Stimulated activated CD4-positive, alpha-beta T cell treated with anti-CD3 and anti-CD28 coated beads, Interleukin-15, amount 100 ng/mL, for 1 hour (primary cell): ENCODE measurements at places on chromosomes 2 and 18.
A peak's percentile ranks its signal among the peaks of the same experiment; 100 is the strongest.

GRCh38 chr2:8566774-8567468, 114.9 kb upstream of the ID2 start:
- no peak for DNase-seq

DNA sequence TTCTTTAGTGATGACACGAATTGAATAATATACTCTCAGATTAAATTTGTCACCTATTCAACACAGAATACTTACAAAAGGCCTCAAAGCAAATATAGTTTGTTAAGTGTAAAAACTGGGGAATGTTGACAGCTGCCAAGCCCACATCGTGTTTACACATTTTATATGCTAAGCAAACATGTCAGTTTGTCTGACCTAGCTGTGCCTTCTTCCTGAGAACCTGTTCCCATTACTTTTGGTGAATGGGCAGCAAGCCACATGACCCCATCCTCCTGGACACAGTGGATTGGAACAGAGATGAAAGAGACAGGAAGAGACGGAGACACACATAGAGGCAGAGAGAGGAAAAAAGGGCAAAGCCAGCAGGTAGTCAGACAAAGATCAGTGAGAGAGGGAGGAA, 22.9 kb upstream of the CUL3 start:
- no peak for DNase-seq

DNA sequence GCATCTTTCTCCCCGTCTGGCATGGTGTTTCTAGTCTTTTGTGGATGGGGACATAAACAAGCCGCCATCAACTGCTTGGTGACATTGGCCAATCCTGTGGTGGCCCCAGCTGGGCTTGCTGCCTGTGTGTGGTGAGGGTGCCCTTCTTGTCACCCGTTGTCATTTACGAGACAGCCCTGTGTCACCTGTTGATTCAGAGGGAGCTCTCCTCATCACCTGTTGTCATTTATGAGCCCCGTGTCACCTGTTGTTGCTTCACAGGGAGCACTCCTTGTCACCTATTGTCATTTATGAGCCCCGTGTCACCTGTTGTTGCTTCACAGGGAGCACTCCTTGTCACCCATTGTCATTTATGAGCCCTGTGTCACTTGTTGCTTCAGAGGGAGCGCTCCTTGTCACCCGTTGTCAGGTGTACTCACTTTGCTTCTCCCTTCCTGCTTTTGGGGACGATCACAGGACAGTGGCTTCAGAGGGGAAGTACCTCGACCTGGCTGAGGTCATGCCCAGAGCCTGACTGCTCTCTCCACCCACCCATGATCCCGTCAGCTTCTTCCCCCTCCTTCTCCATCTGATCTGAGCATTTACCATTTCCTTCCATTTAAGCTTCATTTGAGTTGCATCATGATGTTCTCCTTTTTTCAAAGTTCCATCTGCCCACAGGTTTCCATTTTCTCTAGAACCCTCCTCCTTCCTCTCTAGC, 29.1 kb downstream of the HPCAL1 start:
- DNase-seq: no peak

DNA sequence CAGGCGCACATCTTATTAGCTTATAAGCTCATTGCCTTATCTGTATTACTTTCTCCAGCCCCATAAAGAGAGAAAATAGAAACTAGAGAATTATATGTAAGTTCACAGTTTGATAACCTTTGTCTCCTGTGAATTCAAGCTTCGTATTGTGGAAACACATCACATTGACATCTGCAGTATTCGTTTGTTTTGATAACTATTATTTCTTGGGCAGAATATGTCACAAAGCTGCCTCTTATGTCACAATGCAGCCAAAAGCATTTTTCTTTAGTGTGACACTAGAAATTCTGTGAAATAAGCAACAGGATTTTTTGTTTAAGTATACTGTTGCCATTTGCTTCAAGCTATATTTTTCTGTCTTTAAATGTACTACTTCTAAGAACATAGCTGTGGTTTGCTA, 221.5 kb downstream of the DOK6 start:
- DNase-seq: no peak

GRCh38 chr2:201709747-201710146, 11.3 kb upstream of the MPP4 start:
- no peak for DNase-seq

- no peak for DNase-seq
Observed at GRCh38 chr18:35786365-35787042, 186.0 kb upstream of the RMP24 start.

DNA sequence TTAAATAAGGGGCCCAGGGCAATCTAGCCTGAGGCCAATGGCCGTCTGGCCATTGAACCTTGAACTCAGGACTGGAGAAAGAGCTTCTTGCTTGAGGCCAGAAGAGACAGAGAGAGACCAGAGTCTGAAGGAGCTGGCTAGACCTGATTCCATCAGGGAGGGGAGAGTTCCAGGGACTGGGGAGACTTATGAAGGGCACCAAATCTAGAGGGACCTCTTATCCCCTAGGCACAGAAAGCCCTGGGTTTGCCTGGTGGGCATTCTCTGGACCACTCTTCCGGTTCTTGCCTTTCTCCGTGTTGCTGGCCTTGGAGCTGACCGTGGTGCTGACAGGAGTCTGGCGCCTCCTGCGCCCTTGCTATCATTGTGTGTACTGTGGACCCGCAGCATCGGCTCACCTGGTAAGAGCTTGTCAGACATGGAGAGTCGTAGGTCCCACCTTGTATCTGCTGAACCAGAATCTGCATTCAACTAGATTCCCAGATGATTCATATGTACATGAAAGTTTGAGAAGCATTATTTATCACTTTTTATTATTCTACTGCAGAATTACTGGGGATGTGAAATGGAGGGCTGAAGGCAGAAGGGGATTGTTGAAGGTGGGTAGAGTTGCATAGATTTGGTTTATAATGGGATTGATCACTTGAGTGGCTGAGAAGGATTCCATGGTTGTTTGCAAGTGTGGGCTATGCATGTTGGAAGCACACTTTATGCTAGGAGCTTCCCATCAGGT, 4.3 kb upstream of the TRPM8 start:
- no peak for DNase-seq

DNA sequence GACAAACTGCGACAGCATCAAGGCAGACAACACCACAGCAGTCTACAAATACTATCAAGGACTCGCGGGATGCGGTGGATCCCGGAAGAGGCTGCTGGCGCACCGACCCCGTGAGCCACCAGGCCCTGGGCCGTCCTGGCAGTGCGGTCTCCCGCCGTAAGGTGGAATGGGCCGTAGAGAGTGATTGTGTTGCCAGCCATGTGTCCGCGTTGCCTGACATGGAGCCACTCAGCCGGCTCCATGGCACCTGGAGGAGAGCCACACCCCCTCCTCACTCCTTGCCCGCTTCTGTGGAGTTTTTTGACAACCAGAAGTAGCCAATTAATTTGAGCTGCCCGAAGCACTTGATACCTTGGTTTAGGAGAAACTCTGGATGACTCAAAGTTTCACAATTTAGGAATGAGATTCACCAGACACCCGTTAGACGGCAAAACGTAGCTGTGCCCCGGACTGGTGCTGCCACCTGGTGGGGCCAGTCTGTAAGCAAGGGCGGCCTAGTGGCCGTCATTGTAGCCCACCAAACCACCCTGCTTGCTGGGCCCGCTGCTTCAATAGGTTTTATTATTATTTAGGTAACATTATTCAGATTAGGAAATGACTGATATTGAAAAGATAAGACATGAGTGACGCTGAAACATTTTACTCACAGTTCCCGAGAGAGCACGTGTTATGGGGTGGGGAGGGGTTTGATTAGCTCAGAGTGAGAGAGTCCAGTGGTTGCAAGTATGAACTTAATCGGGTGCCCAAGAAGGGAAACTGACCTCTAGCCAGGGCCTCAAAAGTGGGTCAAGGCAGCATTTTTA, 10.2 kb upstream of the IMP4 start:
- peak; percentile 55 for DNase-seq

GRCh38 chr2:109123586-109124201, 5.3 kb upstream of the SH3RF3 start:
- no peak for DNase-seq
